ENCODE measurements at places on chromosomes 16 and 17.

DNA sequence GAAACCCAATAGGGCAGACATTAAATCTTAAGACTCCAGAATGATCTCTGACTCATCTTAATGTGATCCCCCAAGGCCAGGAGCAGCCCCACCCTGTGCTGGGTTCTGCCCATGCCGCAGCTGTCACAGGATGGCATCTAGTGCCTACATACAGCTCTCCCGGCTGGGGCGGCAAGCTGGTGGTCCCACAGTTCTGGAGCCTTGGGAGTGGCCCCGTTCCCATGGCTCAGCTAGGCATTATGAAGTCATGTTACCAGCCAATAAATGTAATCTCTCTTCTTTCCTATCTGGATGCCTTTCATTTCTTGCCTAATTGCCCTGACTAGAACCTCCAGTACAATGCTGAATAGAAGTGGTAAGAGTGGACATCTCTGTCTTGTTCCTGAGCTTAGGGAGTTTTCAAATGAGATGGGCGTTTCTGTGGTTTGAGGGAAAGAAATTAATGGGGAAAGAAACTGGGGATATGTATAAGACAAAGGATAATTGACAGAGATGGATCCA, 95.7 kb upstream of the DNAH17 start:
- no peak for DNase-seq

DNA sequence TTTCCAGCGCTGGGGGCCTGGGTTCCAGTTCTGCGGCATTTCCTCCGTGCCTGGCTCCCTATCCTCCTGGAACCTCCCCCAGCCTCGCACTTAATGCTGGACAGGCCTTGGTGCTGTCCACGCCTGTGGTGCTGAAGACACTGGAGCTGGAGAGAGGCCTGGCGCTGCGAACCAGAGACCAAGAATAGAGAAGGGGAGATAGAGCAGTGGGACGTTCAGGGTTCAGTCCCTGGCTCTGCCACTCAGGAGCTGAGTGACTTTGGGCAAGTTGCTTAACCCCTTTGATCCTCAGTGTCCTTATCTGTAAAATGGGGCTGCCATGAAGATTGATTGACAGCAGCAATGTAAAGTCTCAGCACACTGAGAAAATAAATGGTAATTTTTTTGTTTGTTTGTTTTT, 11.9 kb downstream of the SBK1 start:
- no peak for DNase-seq

- DNase-seq, result no peak
Measured at GRCh38 chr17:51912939-51913338, 245.6 kb downstream of the CA10 start.

- no peak for DNase-seq
Measured at GRCh38 chr16:22250522-22250921, 44.4 kb downstream of the EEF2K start.

- no peak for DNase-seq
Measured at GRCh38 chr17:18185391-18185790, 1.8 kb downstream of the ALKBH5 start.

- no peak for DNase-seq
Measured at GRCh38 chr16:71297341-71297634, 8.1 kb upstream of the CMTR2 start.
